ENCODE measurements at places on chromosomes 13 and 19.

DNA sequence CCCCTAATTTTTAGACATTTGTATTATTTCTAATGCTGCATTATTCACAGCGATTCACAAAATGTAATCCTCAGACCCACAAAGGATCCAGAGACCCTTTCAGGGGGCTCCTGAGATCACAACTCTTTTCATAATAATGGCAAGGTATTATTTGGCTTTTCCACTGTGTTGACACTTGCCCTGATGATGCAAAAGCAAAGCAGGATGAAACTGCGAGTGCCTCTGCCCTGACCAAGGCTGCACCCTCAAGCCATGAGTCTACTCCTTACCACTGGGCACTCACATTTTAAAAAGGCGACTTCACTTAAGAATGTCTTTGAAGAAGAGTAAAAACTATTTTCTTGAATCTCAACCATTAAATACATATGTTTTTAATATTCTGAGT lies 11.4 kb downstream of the ELF1 start:
- no peak for DNase-seq

DNA sequence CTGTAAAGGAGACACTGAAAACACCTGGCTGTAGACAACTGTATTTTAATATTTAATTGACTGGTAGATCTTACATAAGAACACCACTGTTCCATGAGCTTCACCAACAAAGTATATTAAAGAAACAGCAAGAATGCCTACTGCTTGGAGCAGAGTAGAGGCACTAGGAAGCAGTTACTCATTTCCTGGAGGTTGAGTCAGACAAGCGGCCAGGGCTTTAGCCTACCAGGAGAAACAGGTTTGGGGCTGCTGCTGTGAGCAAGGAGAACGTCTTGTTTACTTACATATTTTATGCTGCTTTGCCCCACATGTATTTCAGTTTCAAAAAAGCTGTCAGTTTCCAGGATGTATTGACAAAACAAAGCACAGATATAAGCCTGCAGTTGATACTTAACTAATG lies 33.4 kb downstream of the ALG5 start:
- no peak for DNase-seq

DNA sequence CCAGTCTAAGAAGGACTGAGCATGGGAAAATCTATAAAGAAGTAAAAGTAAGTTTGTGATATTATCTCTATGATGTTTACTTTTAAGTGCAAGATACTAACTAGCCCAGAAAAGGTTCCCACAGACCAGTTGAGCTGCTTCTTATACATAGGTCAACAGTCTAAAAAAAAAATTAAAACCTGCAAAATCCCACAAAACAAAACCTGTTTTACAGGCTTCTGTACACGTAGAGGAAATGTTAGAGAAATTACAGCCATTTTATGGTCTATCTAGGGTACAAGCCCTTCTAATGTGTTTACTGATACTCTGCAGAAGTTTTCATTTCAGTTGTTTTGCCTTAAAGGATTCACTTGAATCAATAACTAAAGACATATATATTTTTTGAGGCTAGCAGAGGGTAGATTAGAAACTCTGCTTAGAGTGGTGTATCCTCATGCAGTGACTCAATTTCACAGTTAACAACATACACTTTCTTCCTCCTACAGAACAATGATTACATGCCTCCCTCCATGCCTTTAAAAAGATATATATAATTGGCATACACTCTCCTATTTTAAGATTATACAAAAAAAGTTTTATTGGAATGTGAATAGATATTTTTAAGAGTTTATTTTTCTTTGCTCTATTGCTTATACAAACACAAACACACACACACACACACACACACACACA lies 43.9 kb downstream of the CAB39L start:
- no peak for DNase-seq

DNA sequence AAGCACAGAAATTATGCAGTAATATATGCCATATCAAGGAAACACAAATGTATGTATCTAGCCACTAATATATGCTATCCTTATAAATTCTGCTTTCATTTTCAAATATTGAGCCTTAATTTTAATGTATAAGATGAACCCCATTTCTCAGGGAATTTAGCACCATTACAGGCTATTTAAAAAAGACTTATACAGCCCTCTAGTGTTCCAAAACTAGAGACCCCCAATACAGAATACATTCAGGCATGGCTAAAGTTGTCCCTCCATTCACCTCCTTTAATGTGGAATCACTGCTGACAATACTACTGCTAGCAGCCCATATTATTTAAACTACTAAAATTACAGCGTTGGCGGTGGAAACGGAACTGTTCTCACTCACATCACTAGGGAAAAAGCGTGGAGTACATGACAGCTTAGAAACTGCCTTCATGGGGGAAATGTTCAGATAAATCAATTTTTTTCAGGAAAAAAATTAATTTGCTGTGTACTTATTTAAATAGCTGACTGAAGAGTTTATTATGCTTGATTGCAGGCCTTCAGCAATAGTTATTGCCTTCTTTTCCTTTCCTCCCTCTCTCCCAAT lies 541.0 kb downstream of the PCDH9 start:
- DNase-seq = no peak

DNA sequence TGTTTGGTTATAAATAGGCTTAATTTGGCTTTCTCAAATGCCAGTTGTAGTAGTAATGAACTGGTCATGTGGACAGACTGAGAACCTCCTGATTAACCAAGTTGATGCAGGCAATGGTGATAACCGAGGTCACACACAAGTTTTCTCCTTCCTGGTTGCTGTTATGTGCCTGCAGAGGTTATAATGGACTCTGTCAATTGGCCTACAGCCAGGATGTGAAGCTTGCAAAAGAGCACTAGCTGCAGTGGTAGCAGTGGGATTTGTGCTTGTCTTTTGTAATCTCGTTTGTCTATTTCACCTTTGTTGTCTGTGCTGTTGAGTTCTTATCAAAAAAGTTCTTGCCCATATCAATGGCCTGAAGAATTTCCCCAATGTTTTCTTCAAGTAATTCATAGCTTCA lies 20.6 kb downstream of the OR10H3 start:
- DNase-seq = no peak

All from ecto neural progenitor cell (in vitro differentiated cells).